CD4-positive, alpha-beta T cell treated with Interleukin-21 for 1 hour (primary cell): ENCODE measurements at places on chromosomes 3 and 15.

DNA sequence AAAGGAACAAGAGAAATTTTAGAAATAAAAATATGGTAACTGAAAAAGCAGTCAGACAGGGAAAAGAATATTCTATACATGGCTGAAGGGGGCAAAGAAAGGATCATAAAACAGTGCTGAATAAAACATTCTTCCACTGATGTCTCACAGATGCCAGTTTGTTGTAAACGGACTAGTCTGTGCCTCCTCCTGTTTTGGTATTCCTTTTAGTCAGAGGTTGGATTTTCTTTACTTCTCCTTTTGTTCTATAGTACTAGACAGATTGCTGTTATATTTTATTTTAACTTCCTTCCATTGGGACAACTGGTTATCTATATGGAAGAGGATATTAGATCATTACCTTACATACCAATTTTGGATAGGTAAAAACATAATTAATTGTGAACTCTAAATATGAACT lies 16.0 kb upstream of the GNB5 start:
- DNase-seq = no peak

- no peak for DNase-seq
These were observed 194.1 kb upstream of the ZBTB20 start for GRCh38 chr3:115341208-115341607.

DNA sequence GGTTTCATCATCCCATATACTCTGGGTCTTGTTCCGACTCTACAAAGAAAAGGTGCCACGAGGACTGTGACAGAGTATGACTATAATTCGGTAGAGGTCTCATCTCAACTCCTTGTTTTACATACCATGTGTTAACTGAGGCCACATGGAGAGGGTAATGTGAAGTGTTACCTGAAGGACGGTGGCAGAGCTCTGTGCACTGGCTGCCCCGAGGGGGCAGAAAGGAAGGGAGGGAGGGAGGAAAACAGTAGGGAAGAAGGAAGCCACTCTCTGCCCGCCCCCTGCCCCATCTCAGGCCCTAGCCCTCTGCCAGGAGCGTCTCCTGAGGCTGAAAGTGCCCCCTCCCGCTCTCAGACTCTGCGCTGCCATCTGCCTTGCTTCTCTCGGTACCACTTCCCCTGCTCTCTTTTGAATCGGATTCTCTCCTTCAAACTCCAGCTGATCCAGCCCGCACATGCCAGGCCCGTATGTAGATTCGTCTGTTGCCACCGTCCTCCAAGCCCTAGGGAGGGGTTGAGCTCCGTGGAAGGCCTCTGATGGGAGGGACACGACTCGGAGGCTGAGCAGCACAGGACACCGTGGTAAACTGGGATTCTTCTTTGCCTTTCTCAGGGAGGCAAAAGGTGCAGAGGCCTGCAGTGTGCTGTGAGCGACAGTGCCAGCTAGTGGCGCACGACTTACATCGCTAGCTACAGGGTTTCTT lies 70.5 kb upstream of the ATP10A start:
- DNase-seq = peak; percentile 70

- DNase-seq = no peak
These were observed 84.6 kb downstream of the REC114 start for GRCh38 chr15:73527598-73527997.

DNA sequence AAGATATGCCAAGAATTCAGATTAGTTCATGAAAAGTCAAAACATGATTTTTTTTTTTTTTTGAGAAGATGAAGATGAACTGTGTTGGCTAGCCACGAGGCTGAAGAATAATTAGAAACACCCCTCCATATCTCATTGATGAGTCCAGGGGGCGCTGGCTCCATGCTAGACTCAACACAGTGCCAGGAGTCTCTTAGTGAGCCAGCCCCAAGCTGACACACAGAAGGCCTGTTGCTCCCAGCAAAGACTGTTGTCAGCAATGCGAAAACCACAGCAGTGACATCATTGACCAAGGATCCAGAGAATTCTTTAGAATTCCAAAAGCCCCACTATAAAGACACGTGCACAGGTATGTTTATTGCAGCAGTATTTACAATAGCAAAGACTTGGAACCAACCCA lies 185.2 kb downstream of the ANXA2 start:
- no peak for DNase-seq

- DNase-seq = no peak
These were observed 26.1 kb downstream of the SKIL start for GRCh38 chr3:170383567-170383966.

DNA sequence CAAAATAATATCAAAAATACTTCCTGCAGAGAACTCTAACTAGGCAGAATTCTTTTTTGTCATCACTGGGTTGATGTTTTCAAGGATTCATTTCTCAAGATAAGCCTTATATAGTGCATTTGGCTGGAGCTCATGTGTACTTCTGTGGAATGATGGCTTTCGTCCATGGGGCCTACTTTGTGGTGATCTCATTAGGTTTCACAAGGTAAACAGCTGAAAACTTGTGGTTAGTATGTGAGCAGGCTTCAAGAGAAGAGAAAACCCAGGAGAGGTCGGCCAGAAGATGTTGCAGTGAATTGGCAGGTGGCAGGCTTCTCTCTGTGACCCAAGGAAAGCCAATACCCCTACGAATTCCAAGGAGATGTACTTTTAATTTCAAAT lies 121.4 kb upstream of the PHLDB2 start:
- DNase-seq = no peak

DNA sequence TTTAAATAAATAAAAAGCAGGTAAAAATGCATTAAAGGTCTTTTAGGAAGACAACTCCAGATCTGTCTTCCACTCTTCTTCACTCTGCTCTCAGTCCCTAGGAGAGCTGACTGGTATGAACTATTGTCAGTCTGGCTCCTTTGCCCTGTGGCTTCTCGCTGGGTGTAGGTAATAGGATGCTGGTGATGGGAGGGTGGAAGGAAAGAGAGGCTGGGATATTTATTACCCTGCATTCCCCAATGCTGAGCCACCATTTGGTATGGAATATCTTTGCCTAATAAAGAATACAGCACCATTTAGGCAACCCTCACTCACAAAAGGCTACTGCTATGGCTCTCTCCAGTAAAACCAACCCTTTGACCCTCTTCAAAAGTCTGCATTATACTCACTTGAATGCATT lies 326.9 kb downstream of the CNTN3 start:
- no peak for DNase-seq

- no peak for DNase-seq
These were observed 16.2 kb downstream of the IGDCC4 start for GRCh38 chr15:65406424-65407000.

GRCh38 chr15:75502360-75502759 lies 50.9 kb upstream of the SIN3A start:
- DNase-seq = no peak

GRCh38 chr3:75768303-75769017 lies 16.9 kb downstream of the ZNF717 start:
- DNase-seq = no peak

GRCh38 chr15:38216763-38217162 lies 35.9 kb upstream of the SPRED1 start:
- no peak for DNase-seq

GRCh38 chr3:66702126-66702525 lies 201.3 kb upstream of the LRIG1 start:
- DNase-seq = no peak

- DNase-seq = no peak
These were observed 1.8 kb upstream of the PLXND1 start for GRCh38 chr3:129608087-129608935.

- no peak for DNase-seq
These were observed 114.2 kb upstream of the UMPS start for GRCh38 chr3:124615896-124616543.

GRCh38 chr3:151866711-151867410 lies 6.6 kb upstream of the SUCNR1 start:
- DNase-seq = no peak

DNA sequence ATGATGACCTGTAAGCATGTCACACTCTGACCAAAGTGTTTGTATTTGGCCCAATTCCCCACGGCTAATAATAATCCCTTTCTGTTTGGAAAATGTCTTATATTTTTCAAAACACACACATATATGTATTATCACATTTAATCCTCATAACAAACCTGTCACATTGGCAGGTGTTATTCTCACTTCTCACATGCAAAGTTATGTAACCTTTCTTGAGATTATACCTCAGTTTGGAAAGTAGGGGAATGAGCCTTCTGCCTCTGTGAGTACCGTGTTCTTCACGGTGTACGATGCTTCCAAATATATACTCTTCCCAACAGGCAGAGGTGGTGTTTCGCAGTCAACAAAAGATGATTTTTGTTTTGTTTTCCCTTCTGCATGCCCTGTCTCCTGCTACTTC lies 205.6 kb downstream of the TP63 start:
- no peak for DNase-seq

DNA sequence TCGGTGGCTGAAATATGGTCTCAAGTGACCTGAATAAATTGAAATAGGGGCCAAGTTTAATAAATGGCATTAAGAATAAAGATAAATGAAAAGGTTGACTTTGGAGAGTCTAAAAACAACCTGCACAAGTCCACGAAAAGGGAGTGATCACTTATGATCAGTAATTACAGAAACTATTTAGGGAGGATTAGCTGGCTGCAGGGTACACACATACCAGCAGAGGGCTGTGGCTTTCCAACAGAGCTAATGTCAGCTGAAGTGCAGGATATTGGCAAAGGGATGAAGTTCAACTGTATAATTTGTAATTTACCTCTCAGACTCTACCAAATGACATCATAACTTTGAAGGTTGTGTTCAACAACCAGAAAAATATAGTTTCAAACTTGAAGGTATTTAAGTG lies 86.8 kb downstream of the SYNPR start:
- DNase-seq = no peak

GRCh38 chr3:16841904-16842271 lies 42.9 kb upstream of the PLCL2 start:
- peak; percentile 70 for DNase-seq

DNA sequence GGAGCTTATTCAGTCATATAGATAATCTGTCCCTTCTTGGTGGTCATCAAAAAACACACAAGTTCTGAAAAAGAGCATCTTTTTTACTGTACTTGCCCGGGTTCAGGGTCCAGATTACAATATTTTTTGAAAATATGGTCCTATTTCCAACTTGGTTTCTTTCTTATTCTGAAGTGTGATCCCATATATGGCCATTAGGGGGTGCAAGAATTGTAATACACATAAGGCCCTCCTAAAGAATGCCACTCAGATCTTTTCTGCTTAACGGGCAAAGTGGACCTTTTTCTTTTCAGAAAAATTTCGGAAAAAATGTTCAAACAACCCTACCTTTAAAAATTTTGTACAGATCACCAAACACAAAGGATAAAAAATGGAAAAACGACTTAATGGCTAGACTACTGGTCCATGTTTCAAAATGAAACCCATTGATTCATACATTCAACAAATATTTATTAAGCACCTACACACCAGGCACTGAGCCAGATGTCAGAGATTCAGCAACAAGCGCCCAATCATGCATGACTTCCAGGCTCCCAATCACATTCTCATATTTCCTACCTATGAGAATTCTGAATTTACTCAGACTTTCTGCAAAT lies 102.0 kb upstream of the MYRIP start:
- DNase-seq = peak; percentile 4

DNA sequence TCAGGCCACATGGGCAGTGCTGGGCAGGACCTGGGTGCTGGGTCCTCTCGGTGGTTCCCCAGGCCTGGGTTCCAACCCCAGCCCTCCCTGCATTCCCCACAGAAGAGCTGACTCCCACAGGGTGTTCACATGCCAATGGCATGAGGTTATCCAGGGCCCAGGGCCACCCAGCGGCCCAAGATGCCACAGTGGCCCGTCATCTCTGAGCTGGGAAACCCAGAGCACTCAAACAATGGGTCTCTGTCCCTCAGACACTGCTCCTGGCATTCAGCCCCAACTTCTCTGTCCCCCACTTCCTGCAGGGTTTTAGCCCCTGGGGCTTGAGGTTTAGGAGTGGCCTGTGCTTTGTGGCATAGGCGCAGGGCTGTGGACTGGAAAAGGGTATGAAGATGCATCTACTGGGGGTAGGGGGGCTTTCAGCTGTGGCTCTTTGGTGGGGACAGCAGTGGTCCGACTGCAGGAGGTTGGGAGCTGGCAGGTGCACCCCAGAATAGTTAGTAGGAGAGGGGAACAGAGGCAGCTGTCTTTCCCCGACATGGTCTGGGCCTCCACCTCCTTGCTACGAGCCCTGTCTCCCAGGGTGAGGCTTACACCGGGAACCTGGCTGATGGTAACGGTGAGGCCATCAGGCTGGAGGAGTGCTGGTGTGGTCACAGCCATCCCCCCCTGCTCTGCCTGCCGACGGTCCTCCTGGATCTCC lies 1.7 kb downstream of the CCDC9B start:
- no peak for DNase-seq

GRCh38 chr15:45589256-45589655 lies 2.1 kb downstream of the BLOC1S6 start:
- no peak for DNase-seq

- DNase-seq = no peak
These were observed 22.2 kb upstream of the GMPPB start for GRCh38 chr3:49745986-49746385.

DNA sequence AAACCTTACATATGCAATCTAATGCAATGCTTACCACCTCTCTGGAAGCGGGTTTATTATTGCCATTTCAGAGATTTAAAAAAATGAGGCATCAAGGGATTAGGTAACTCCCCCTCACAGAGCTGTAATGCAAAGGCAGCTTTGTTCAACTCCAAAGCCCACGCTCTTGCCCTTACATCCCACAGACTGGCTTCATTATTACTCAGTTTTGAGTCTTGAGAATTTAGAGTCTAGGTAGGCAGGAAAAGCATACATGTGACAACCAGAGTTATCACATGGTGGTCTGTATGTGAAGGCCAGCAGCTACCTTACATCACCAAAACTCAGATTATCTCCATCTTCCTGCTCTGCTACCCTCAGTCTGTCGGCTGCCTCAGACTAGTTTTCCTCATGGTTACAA lies 326.9 kb downstream of the UACA start:
- DNase-seq = no peak

GRCh38 chr3:155441506-155441905 lies 148.0 kb upstream of the STRIT1 start:
- DNase-seq = no peak

GRCh38 chr3:108091498-108092250 lies 843 bp upstream of the CD47 start:
- DNase-seq = peak; percentile 52

- DNase-seq = no peak
These were observed 76.9 kb downstream of the TTBK2 start for GRCh38 chr15:42843699-42844098.

DNA sequence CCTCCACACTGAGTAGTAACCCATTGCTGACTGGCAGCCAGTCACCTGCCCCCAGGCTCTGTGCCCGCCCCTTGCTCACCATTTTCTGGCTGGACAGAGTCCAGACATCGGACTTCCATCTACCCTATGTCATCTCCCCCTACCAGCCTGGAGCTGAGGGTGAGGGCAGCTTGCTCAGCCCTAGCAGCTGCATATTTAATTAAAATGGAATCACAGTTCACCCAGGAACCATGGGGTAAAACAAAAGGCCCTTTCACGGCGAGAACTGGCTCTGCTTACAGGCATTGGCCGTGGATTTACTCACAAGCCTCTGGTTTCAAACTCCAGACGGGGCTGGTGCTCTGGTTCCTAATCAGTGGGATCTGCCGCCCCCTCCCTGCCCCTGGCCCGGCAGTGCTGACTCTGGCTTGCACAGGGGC lies 94.9 kb upstream of the ATP2B2 start:
- DNase-seq = no peak

GRCh38 chr3:122233101-122233952 lies 49.9 kb downstream of the CASR start:
- DNase-seq = peak; percentile 36
